ENCODE measurements at places on chromosomes 1 and 21. TPM values are rescaled to one million over a fixed set of nuclear protein-coding genes. Genes with fewer than 3 reads are reported as not detected.
A peak's percentile ranks its signal among the peaks of the same experiment; 100 is the strongest.

GRCh38 chr1:118481126-118481525, 296.1 kb upstream of the SPAG17 start:
- no peak for DNase-seq

DNA sequence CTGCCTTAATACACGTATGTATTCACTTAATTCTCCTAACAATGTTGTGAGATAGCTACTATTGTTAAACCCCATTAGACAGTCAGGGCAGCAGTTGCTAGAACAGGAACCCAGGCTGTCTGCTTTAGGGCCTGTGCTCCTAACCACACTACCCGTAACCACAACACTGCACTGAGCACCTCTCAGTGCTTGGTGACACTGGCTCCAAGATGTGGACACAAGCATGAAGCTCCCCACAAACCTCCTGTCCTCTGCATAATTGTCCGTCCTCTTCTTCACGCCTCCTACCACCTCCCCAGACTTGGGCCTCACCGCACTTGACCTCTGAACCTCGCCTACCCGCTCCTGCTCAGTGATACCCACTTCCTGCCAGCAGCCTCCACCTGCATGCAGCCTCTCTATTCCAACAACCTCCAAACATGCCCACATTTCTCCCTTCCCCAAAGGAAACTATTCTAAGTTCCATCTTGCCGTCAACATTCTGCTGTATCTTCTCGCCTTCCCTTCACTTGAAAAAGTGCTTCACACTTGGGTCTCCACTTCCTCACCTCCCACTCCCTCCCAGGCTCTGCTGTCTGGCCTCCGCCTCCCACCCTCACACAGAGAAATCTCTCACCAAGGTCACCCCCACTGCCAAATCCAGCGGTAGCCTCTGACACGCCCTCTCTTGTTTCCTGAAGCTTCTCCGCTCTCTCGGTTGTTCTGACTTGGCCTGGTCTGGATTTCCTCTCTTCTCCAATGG, 14.6 kb upstream of the AHDC1 start:
- no peak for DNase-seq

- DNase-seq: peak; percentile 13
These were observed 43.8 kb downstream of the RBM11 start for GRCh38 chr21:14259747-14260146.

DNA sequence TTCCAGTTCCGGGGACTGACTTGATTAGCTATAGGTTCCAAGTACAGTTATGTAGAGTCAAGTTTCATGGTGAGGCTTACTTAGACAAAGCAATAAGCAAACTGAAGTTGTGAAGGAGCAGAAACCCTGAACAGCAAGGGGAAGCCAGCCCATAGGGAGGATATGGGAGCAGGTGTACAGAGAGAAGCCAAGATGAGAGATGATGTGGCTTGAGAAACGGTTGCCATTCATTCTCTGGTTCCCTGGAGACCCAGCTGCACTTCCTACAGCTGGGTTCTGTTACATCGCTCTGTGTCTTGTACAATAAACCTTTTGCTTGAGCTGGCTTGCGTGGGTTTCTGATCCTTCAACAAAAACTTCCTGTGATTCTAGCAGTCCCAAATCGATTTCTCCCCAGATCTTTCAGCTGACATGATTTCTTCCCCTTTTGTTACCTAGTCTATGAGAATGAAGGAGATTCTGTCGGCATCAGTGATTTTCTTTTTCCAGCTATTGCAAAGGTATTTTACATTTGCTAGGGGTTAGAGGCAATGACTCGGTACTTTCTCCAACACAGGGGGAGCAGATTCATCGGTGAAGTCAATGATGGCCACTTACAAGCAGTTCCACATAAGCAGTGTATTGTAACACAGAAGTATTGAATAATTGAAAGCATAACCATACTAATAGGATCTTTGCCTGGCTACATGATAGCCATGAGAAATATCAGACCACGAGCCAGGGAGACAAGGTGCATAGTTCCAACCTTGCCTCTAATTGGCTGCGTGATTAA, 67.3 kb downstream of the URB2 start:
- peak; percentile 11 for DNase-seq

DNA sequence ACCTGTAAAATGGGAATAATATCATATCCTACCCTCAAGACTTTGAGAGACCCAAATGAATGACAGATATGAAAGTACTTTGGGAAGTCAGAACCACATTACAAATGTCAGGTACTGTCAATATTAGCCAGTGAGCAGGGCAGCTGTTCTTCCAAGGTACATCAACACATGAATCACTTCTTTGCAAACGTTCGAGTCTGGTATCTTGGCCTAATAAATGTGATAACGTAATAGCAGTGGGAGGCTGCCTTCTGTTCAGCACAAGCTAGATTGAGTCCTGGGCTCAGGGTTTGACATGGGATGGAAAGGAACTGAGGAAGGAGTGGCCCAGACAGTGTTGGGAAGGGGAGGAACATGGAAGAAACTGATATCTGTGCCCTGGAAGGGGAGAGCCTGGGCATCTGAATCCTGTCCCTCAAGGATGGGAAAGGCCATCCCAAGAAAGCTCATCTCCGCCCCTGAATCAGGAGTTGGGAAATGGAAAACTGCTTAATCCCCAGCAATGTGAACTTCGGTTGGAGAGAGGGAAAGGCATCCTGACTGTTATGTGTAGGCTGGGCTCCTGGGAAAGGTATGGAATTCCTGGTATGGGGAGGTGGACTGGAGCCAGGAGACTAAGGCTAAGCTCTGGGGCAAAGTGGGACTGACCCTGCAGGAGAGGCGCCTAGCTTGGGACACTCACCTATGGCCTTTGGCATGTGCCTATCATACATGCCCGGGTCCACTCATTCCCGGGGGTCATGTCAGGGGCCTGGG, 14.3 kb downstream of the KCNC4 start:
- DNase-seq: no peak

Gene CHODL
- total RNA-seq: 0.38 TPM

- no peak for DNase-seq
These were observed 474.4 kb downstream of the SETD4 start for GRCh38 chr21:35585878-35586277.

- DNase-seq: peak; percentile 32
These were observed 1.1 kb upstream of the MARCKSL1 start for GRCh38 chr1:32336963-32337675.

GRCh38 chr1:199701726-199702125, 325.8 kb upstream of the NR5A2 start:
- no peak for DNase-seq

- DNase-seq: no peak
These were observed 77.4 kb upstream of the BMP8A start for GRCh38 chr1:39413902-39414528.

Gene SERPINC1
- not detected for total RNA-seq

Gene NBPF4
- not detected for total RNA-seq

GRCh38 chr1:156860628-156861423, at the start of gene NTRK1:
Gene NTRK1, plus strand, starts transcription at chr1:156860865. Its CDS starts 70 bp downstream, at chr1:156860935.
- no peak for DNase-seq

Gene RIMS3
- total RNA-seq: 4.3 TPM

DNA sequence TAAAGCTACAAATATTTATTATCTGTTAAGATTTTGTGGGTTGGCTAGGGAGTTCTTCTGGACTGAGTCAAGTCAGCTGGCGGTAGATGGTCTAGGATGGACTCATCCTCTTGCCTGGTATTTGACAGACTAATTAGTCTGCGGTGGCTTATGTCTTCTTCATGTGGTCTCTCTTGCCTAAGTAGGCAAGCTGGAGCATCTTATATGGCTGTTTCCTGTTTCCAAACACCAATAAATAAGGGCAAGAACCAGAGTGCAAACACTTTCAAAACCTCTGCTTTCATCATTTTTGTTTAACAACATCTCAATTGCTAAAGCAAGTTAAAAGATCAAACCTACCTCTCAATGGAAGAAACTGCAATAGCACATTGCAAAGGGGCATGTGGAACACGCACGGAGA, 484.8 kb downstream of the PTPRC start:
- peak; percentile 91 for DNase-seq

Gene OR2M3
- total RNA-seq: not detected

GRCh38 chr1:227889863-227890405, 57.8 kb downstream of the WNT9A start:
- DNase-seq: no peak

Gene PLA2G4A
- 1.9 TPM for total RNA-seq

DNA sequence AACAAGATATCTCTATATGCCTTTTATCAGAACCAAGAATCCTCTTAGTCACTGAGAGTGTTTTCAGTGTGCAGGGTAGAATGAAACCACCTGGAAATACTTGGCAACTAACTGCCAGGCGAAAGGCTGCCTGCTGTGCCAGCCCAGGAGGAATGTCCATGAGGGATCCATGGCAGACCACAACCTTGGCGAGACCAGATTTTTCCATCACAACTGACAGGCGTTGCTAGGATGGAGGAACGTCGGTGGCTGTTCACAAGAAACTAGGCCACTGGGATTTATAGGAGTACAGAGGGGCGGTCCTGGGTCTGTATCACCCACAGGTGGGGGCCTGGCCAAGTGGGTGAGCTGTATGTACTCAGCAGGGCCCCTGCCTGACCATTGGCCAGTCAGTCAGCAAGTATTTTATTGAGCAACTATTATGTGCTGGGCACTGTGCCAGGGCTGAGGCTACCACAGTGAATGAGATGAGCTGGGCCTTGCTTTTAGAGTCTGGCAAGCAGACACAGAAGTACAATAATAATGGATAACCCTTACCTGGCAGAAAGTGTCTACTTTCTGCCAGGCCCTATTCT, 199.4 kb downstream of the FOXD2 start:
- no peak for DNase-seq

DNA sequence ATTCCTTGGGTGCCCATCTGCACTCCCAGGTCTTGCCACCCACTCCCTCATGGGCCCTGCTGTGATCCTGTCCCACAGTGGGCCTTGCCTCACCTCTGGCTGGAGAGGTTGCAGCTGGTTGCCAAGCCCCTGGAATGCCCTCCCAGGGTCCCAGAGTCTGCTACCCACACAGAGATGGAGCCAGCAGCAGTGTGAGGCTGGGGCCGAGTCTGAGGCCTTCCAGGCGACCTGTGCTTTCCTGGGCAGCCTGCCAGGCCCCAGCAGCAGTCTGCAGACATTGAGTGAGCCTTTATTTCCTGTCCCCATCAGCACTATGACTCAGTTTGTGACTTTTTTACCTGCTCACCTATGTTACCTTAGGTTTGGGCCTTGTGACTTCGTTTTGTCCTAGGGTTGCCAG, 25.0 kb upstream of the TSPAN2 start:
- DNase-seq: peak; percentile 18

DNA sequence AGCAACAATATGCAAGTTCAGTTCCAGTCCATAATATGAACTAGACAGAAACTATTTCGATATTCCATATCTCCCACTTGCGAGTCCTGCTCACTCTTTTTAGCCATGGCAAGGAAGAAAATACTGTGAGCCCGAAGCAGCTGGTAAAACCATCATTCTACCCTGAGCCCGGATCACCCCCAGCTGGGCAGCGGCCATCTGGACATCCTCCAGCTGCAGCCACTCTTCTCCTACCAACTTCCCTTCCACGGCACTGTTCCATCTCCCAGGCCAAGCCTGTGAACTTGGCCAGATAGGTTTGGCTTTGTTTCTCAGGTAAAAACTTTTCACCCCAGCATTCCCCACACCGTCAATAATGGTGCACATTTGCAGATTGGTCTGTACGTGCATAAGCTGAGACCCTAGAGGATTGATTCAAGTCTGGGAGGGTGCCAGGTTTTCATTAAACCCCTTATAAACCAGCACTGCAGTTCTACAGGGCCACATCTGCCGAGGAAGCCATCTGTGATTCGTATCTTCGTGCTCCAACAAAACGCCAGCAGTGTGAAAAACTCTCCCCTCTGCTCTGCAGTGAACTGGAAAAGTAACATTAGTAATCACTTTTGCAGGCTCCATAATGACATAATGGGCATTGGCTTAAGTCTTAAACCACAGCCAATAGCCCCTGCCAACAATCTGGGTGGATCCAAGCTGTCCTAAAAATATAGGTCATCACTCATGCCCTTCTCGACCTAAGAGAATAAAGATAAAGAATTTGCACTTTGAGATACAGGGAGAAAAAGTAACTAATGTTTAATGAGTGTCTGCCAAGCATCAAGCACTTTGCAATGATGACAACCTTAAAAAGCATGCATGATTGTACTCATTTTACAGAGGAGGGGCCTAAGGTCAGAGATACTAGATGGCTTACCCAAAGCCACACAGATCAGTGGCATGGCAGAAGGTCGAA, 205.1 kb downstream of the PLPP3 start:
- DNase-seq: peak; percentile 57

GRCh38 chr1:83676106-83676505, 322.8 kb downstream of the TTLL7 start:
- no peak for DNase-seq

GRCh38 chr1:1129381-1129821, 13.5 kb upstream of the C1orf159 start:
- DNase-seq: no peak

DNA sequence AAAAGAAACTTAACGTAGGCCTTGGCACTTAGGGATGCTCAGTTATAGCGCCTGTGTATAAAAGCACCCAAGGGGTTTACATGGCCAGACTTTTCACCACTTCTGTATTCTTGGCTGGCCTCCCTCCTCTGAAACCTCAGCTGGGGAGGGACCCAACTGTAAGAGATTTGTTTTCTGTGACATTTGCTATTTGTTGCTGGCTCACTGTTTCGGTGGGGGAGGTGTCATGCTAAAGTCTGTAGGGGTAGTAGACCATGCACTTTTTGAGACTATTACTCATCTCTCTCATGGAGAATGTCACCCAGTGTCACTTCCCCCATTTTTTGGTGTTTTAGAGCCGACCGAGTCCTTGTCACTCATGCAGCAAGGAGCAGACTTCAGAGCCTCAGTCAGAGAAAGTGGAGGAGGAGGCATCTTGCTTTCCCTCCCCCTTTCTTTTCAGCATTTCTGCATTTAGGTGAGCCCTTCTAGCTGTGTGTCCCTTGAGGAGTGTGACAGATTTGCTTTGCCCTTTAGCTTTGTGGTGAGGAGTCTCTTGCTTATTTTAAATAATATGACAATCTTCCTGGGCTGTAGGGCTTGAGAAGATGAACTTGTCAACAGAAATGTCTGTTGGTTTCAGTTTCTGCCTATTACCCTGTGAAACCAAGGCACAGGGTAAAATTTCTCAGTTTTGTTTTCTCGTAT, 160.1 kb downstream of the FASLG start:
- DNase-seq: peak; percentile 52

Gene DNASE2B
- total RNA-seq: not detected

DNA sequence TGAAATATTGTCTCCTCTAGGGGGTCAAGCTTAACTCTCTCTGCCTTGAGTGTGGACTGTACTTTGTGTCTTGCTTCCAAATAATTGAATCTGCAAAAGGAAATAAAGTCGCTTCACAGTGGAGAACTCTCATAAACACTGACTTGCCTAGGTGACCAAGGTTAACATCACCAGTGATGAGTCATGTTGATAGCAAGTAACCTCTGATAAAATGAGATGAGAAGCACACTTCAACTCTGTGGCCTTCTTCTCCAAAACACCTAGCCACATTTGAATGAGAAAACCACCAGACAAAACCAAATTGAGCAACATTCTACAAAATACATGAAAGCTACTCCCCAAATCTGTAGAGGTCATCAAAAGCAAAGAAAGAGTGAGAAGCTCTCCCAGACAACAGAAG, 37.6 kb downstream of the PDE4B start:
- DNase-seq: no peak

GRCh38 chr1:17569200-17570139, 30.0 kb downstream of the ARHGEF10L start:
- peak; percentile 88 for DNase-seq

Gene HES3
- not detected for total RNA-seq

Gene PROX1
- 4.8 TPM for total RNA-seq
